ENCODE measurements at places on chromosomes 1 and 21. TPM values are rescaled to one million over a fixed set of nuclear protein-coding genes. Genes with fewer than 3 reads are reported as not detected.

- H3K27ac ChIP-seq: no peak overlapping the region
- no peak for DNase-seq
- peaks cover 14% of the 10 kb centered on the region for H3K4me1 ChIP-seq
- no peaks in the 10 kb centered on the region for H3K36me3 ChIP-seq
- H3K27me3 ChIP-seq: peaks cover 76% of the 10 kb centered on the region
These were observed 23.4 kb upstream of the ARF1 start for GRCh38 chr1:228058949-228059633.

The TMCC2 gene
- total RNA-seq: 2.2 TPM

GRCh38 chr21:40073642-40074041 lies 206.4 kb downstream of the PCP4 start:
- H3K4me3 ChIP-seq: no peak overlapping the region
- H3K36me3 ChIP-seq: no peaks in the 10 kb centered on the region
- peaks cover 10% of the 10 kb centered on the region for H3K4me1 ChIP-seq
- no peak for DNase-seq

The YIPF1 gene
- 11.4 TPM for total RNA-seq

DNA sequence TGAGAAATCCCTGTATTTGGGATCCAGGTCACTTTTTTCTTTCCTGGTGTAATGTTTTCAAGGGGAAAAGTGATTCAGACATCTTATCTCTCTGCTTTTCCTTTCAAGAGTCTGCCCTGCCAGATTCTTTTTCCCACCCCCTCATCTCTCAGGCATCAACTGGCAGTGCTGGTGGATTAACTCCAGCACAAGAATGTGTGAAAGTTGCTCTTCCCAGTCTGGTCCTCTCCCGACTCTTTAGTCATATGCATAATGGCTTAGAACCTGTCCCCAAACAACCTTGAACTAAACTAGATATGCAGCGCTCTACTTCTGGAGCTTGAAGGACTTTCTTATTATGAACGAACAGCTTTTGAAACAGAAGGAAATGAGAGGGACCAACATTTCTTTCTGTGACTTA lies 88.5 kb downstream of the SLC44A5 start:
- H3K27ac ChIP-seq: no peak overlapping the region
- H3K4me1 ChIP-seq: no peaks in the 10 kb centered on the region
- H3K4me3 ChIP-seq: no peak overlapping the region
- H3K27me3 ChIP-seq: no peaks in the 10 kb centered on the region
- DNase-seq: no peak
- no peaks in the 10 kb centered on the region for H3K36me3 ChIP-seq

DNA sequence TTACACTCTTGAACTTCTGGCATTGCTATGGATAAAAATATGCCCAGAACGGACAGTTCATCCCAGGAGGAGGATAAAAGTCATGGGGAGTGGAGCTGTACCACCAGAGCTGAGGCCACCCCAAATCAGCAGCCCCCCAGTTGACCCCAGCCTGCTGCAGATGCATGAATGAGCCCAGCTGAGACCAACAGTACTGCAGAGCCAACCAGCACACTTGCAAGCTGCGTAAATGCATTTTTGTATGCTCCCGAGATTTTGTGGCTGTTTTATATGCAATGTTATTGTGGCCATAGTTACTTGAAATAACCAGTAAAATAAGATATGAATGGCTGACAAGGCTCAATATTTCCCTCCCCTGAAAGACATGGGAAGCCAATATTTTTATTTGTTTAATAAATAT lies 264.6 kb downstream of the DUSP10 start:
- peaks cover 24% of the 10 kb centered on the region for H3K27me3 ChIP-seq
- no peaks in the 10 kb centered on the region for H3K36me3 ChIP-seq
- no peaks in the 10 kb centered on the region for H3K4me1 ChIP-seq
- no peak overlapping the region for H3K27ac ChIP-seq
- H3K4me3 ChIP-seq: no peak overlapping the region

- peak overlapping the region; percentile 84 for H3K4me3 ChIP-seq
- peak overlapping the region; percentile 92 for H3K27ac ChIP-seq
- no peaks in the 10 kb centered on the region for H3K27me3 ChIP-seq
- H3K36me3 ChIP-seq: no peaks in the 10 kb centered on the region
These were observed 2.5 kb downstream of the CDC42BPA start for GRCh38 chr1:227315629-227316346.

GRCh38 chr1:52574594-52574993 lies 21.7 kb upstream of the TUT4 start:
- DNase-seq: no peak
- H3K4me1 ChIP-seq: peaks cover 9% of the 10 kb centered on the region
- no peaks in the 10 kb centered on the region for H3K27me3 ChIP-seq
- no peak overlapping the region for H3K4me3 ChIP-seq

DNA sequence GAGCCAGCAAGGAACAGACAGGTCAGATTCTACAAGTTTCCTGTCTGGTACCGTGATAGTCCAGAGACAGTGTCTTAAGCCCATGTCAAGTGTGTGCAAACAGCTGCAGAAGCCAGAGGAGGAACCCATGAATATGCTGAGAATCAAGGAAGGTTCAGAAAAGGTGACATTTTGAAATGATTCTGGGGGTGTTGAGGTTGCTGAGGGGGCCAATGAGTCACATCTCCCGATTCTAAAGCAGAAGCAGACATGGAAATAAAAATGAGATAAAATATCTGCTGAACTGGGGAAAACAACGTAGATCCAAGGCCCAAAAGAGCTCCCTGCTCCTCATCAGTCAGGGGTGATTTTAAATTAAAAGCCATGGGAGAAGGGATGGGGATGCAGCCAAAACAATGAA lies 15.8 kb upstream of the SYT6 start:
- no peak overlapping the region for H3K27ac ChIP-seq
- H3K4me3 ChIP-seq: no peak overlapping the region
- H3K36me3 ChIP-seq: no peaks in the 10 kb centered on the region
- no peak for DNase-seq
- peaks cover 5% of the 10 kb centered on the region for H3K27me3 ChIP-seq

DNA sequence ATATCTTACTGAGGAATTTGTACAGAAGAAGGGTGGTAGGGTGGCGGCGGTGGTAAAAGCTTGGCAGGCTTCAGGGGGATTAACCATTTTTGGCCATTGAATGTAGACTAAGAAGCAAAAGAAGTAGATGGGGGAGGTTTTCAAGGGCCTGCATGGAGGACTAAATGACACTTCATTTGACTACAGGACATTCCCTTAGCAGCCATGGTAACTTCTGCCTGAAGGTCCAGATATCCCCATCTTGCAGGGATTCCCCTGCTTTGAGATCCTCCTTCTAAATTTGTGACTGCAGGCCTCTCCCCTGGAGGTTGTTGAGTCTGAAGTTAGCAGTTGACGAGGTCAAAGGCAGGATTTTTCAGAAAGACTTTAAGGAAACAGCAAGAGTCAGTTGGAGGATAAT lies 4.8 kb downstream of the VASH2 start:
- H3K4me1 ChIP-seq: peaks cover 5% of the 10 kb centered on the region
- no peak overlapping the region for H3K4me3 ChIP-seq
- no peak overlapping the region for H3K27ac ChIP-seq
- DNase-seq: no peak
- H3K27me3 ChIP-seq: peaks cover 18% of the 10 kb centered on the region
- H3K36me3 ChIP-seq: no peaks in the 10 kb centered on the region

The SHISA4 gene
- 128 TPM for total RNA-seq

- no peak overlapping the region for H3K27ac ChIP-seq
- H3K27me3 ChIP-seq: no peaks in the 10 kb centered on the region
- DNase-seq: no peak
- H3K36me3 ChIP-seq: no peaks in the 10 kb centered on the region
- H3K4me3 ChIP-seq: no peak overlapping the region
These were observed 4.4 kb downstream of the TFF2 start for GRCh38 chr21:42346441-42346840.

The LCE1F gene
- not detected for total RNA-seq

- no peak overlapping the region for H3K4me3 ChIP-seq
- no peak for DNase-seq
- no peaks in the 10 kb centered on the region for H3K36me3 ChIP-seq
- H3K4me1 ChIP-seq: no peaks in the 10 kb centered on the region
These were observed 873.5 kb downstream of the TTLL7 start for GRCh38 chr1:83125456-83125855.

DNA sequence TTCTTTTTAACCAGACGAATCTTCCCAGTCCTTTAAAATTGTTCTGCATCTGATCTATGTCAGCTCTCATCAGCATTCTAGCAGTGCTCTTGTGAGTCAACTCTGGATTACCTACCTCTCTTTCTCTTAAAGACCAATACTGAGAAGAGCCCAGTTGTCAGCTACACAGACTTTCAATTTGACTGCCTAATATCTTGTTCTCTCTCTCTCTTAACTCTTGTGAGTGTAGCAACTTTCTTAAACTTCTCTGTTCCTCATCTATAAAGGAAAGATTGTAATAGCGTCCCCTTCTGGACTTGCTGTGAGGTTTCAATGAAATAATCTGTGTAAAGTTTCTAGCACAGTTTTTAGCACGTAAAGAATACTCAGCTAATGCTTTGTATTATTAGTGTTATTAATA lies 499.3 kb upstream of the ADAMTS5 start:
- no peaks in the 10 kb centered on the region for H3K36me3 ChIP-seq
- H3K4me3 ChIP-seq: no peak overlapping the region
- H3K4me1 ChIP-seq: no peaks in the 10 kb centered on the region
- no peak for DNase-seq
- no peaks in the 10 kb centered on the region for H3K27me3 ChIP-seq
- H3K27ac ChIP-seq: no peak overlapping the region

The LPAR3 gene
- 14.2 TPM for total RNA-seq

GRCh38 chr1:119160409-119160808 lies 20.0 kb upstream of the WARS2 start:
- H3K36me3 ChIP-seq: no peaks in the 10 kb centered on the region
- no peak overlapping the region for H3K4me3 ChIP-seq
- DNase-seq: no peak
- peaks cover 24% of the 10 kb centered on the region for H3K4me1 ChIP-seq

The KIF1B gene
- total RNA-seq: 91.7 TPM

The CLEC20A gene
- total RNA-seq: not detected

- DNase-seq: no peak
- H3K36me3 ChIP-seq: no peaks in the 10 kb centered on the region
- no peak overlapping the region for H3K27ac ChIP-seq
- no peak overlapping the region for H3K4me3 ChIP-seq
These were observed 48.9 kb downstream of the RASAL2 start for GRCh38 chr1:178142806-178143205.

DNA sequence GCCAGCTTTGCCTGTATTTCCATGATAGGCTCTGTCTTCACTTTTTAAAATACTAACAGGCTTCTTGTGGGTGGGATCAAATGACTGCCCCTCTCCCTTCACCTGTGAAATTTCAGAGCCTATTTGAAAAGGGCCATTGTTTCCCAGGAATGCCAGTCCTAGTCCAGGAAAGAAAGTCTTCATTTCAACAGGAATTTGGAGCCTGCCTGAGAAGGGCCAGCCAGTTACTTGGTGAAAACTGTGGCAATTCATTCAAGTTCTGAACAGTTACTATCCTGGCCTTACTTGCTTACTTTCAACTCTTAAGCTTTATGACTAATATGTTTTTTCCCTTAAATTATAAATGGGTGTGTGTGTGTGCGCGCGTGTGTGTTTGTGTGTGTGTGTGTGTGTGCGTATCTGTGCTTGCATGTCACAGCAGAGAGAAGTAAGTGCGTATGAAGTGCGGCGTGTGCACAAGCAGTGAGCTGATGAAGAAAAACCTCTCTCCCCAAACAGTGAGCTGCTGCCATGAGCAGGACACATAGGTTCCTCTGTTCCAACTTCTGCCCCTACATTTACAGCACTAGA lies 67.5 kb upstream of the RNPC3 start:
- H3K27me3 ChIP-seq: no peaks in the 10 kb centered on the region
- no peaks in the 10 kb centered on the region for H3K4me1 ChIP-seq
- no peak overlapping the region for H3K27ac ChIP-seq
- H3K36me3 ChIP-seq: no peaks in the 10 kb centered on the region

The FRRS1 gene
- 6.4 TPM for total RNA-seq

GRCh38 chr21:46597896-46598343 lies 7.0 kb downstream of the S100B start:
- H3K4me1 ChIP-seq: peaks cover 18% of the 10 kb centered on the region
- H3K36me3 ChIP-seq: no peaks in the 10 kb centered on the region
- H3K27ac ChIP-seq: no peak overlapping the region

DNA sequence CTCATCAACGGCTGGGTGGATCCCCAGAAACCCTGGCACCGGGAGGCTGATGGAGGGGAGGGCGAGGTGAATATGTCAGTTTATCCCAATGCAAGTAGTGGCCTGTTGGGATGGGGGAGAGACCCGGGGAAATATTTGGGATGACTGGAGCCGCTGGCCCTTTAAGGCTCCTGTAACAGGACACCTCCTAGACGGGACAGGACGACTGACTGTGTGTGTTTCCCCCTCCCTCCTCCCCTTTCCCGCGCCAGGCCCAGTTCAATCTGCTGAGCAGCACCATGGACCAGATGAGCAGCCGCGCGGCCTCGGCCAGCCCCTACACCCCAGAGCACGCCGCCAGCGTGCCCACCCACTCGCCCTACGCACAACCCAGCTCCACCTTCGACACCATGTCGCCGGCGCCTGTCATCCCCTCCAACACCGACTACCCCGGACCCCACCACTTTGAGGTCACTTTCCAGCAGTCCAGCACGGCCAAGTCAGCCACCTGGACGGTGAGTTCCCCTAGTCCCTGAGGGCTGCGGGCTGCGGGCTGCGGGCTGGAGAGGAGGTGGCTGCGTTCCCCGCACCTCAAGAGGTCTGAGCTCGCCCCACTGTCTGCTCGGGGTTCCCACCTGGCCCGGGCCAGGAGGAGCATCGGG lies 44.8 kb upstream of the CCDC27 start:
- no peaks in the 10 kb centered on the region for H3K4me1 ChIP-seq
- no peak overlapping the region for H3K4me3 ChIP-seq
- no peak overlapping the region for H3K27ac ChIP-seq
- no peak for DNase-seq
- peaks cover 44% of the 10 kb centered on the region for H3K27me3 ChIP-seq

The S100B gene
- total RNA-seq: 2.9 TPM

DNA sequence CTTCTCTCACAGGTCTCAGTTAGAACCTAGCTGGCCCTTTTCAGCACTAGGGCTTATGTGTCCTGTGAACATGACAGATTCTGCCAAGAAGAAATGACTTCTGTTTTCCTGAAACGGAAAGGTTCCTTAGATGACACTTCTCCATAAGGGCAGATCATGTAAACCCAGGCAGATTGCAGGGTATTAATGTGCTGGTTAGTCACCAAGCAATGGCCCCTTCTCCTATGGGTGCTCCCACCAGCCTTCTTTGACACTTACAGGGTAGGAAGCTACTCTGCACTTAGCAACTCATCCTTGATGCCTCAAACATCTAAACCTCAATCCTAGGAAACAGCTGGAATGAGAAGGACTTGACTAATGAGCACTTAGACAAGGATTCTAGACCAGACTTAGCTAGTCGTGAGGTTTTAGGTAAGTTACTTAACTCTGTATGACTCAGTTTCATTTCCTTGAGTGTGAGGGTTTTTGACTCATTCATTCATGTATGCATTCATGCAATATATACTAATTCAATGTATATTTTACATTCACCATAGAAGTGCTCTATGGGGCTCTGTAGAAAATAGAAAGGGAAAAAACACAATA lies 74.1 kb upstream of the PLXNA2 start:
- no peaks in the 10 kb centered on the region for H3K36me3 ChIP-seq
- no peak for DNase-seq
- H3K4me1 ChIP-seq: no peaks in the 10 kb centered on the region

DNA sequence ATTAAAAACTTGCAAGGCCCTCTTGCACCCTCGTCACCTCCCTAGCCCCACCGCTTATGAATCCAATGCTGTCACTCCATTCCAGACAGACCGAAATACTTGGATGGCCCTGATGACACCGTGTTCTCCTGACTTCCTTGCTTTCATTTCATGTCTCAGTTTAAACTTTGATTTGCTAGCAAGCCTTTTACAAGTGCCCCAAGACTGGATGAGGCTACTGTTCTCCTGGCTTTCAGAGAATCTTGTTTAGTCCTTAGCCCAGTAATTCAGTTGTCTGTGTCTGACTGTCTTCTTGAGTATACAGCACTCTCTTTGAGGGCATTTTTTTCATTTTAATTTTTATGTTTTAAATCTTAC lies 824 bp upstream of the IFI44L start:
- DNase-seq: no peak
- no peaks in the 10 kb centered on the region for H3K36me3 ChIP-seq
- peaks cover 3% of the 10 kb centered on the region for H3K4me1 ChIP-seq
- peak overlapping the region; percentile 81 for H3K27ac ChIP-seq
- peak overlapping the region; percentile 54 for H3K4me3 ChIP-seq
